ENCODE measurements at places on chromosomes 12 and 14.

DNA sequence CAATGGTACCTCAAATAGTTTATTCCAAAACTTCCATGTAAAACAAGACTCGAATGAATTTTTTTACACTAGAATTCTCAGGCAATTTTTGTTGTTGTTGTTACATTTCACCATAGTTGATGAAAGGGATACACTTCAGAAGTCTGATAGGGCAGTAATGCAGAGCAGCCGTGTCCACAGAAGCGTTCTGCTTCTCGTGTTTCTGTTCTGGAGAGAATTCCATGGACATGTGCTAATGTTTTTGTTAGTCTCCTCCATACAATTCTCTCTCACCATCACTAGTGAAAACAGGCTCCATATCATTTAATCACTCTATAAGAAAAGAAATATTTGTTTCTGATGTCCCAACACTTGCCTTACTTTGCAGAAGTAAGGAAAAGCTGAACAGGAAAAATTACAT lies 606.1 kb downstream of the SLC16A7 start:
- DNase-seq, result no peak

GRCh38 chr14:79709573-79709972 lies 501.7 kb downstream of the DIO2 start:
- DNase-seq, result no peak

- DNase-seq, result no peak
Observed at GRCh38 chr14:77243853-77244252, 27.2 kb downstream of the NGB start.

GRCh38 chr12:6959058-6959804 lies 8.1 kb downstream of the PTPN6 start:
- no peak for DNase-seq

DNA sequence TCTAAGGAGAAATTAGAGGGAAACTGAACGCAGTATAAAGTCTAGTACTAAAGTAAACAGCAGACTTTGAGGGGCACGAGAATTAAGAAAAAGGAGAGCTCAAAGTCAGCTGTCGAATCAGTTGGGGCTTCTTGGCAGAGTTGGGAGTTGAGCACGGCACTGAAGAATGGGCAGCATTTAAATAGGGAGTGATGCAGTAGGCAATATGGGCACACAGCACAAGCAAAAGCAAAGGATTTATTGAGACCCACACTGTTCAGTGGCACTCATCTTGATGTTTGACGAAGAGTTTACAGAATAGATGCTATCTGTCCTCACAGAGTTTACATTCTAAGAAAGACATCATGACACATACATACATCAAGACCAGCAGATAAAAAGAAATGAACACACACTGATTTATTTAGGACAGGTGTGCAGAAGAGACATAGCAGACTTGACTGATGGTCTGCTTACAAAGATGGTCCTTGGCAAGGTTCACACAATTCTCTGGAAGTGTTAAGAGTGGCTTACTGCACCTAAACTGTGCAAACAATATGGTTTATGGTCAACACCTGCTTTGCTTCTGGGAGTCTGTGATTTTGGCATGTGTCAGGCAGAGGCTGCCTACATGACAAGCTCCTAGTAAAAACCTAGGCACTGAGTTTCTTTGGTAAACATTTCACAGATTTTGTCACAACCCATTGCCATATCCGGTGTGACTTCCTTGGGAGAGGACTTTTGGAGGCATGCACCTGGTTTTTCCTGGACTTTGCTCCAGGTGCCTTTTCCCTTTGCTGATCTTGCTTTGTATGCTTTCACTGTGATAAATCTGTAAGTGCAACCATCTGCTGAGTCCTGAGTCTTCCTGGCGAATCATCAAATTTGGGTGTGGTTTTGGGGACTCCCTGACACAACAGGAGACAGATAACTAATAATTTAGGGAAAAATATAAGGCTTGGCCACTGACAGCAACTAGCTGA lies 26.3 kb downstream of the ALKBH1 start:
- DNase-seq, result no peak

- no peak for DNase-seq
Observed at GRCh38 chr12:52643233-52644077, 8.6 kb downstream of the KRT2 start.

DNA sequence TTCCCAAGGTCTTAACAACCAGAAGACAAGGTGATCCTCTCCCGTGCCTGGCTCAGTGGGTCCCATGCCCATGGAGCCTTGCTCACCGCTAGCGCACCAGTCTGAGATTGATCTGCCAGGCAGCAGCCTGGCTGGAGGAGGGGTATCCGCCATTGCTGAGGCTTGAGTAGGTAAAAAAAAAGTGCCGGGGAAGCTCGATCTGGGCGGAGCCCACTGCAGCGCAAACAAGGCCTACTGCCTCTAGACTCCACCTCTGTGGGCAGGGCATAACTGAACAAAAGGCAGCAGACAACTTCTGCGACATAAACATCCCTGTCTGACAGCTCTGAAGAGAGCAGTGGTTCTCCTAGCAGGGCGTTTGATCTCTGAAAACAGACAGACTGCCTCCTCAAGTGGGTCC lies 104.0 kb downstream of the C14orf39 start:
- peak; percentile 20 for DNase-seq

DNA sequence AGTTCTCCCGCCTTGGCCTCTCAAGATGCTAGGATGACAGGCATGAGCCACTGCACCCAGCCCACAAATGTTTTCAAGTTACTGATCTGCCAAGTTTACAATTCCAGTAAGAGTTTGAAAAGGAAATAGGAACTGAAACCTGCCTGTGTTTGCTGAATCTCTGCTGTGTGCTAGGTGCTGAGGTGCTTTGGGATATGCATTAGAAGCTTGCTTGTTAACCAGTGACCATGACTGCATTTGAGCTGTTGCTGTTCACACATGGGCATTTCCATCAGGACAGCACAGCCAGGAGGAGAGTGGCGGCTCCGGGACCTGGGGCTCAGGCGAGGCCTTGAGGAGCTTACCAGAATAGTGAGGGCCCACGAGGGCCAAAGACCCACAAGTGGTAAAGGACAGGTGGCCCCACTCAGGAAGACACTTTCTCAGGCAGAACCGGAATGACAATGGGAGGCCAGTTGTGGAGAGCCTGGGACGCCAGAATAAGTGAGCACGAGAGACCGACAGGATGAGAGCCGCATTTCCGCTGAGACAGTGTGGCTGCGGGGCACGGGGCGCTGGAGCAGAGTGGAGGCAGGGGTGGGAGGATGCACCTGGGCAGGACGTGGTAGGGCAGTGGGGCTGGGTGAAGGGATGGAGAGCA lies 54.5 kb upstream of the MMP17 start:
- no peak for DNase-seq

DNA sequence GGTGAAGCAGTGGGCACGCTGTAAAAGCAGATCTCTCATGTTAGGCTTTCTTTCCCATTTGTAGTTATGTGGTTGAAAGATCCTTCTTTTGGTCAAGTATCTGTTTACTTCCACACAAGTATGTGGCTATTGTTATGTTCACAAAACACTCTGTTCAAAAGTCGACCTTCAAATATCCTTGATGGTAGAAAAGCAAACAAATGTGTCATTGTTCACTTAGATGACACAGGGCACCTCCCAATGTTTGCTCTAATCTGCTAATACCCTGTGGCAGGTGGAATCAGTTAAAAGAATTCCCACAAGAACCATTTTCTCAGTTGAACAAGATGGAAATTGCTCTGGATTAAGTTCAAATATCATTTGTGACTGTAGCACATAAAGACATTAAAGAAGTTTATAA lies 43.6 kb upstream of the NAA30 start:
- DNase-seq, result no peak

- DNase-seq, result no peak
Observed at GRCh38 chr12:120170631-120171030, 23.9 kb downstream of the GCN1 start.

GRCh38 chr12:2489275-2489674 lies 305.5 kb upstream of the FKBP4 start:
- DNase-seq, result no peak

- DNase-seq, result peak; percentile 91
Observed at GRCh38 chr12:45268672-45269411, 52.9 kb downstream of the ANO6 start.

DNA sequence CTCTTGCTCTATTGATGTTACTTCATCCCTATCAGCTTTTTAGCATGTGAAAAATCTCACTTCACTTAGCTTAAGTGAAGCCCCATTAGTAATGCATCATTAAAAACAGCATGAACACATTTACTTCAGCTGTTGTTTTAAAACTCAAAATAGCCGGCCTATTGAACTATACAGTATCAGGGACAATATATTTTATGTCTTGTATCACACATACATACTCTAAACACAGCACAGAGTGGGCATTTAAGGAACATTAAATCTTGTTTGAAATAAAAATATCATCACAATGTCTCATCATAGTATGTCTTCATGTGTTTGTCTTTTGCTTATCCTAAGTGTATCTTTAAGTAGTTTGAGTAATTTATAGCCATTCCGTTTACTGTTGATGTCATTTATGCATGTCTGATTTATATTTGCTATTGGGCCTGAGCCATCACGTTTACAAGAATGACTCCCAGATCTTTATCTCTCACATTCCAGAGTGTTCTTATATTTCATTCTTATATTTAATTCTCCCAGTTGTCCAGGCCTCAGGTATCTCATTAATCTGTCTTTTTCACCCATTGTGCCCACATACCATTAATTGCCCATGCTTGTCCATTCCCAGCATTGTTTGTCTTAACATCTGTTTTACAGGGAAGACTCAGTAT lies 57.5 kb downstream of the ARHGAP5 start:
- DNase-seq, result peak; percentile 77

DNA sequence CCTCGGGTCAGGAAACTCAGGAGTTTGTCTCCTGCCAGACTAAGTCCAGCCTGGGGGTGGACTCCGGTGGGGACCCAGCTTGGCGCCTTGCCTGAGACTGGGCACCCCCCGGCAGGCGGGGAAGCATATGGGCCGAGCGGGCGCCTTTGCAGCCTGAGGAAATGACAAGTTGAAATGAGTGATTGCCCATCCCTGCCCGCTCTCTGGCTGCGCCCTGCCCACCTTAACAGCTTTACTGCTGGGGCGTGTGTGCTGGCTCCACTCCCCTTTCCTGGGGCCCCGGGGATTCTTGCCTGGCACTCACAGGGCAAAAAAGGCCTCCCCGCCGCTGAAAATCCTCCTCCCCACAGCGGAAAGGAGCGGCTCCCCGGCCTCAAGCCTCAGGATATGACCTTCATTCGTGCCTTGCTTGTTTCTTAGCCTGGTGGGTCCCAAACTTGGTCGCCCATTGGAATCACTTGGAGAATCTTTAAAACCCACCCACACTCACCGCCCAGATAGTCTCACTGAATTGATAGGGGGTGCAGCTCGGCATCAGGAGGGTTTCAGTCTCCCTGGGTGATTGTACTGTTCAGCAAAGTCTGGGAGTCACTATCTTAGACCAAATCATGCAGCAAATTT lies 1.5 kb downstream of the RFLNA start:
- no peak for DNase-seq

GRCh38 chr12:47751561-47751960 lies 7.1 kb downstream of the RAPGEF3 start:
- no peak for DNase-seq

DNA sequence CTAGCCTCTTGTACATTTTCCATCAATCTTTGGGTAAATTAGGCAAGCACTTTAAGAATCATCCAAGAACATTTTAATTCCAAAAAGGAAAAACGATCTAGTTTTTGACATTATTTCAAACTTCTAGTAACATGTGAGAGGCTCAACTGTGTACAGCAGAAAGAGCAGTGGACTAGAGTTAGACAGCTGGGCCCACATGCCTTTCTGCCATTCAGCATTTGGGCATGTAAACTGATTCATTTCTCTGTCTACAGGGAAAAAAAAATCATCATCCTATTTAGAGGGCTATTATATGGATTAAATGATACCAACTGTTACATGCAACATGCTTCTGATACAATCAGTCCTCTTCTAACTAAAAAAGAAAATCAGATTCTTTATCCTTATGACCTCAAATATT lies 17.7 kb downstream of the ATP2B1 start:
- no peak for DNase-seq

GRCh38 chr12:71010143-71010479 lies 89.6 kb upstream of the PTPRR start:
- DNase-seq, result no peak

- DNase-seq, result no peak
Observed at GRCh38 chr12:5295151-5295550, 136.8 kb upstream of the NTF3 start.

DNA sequence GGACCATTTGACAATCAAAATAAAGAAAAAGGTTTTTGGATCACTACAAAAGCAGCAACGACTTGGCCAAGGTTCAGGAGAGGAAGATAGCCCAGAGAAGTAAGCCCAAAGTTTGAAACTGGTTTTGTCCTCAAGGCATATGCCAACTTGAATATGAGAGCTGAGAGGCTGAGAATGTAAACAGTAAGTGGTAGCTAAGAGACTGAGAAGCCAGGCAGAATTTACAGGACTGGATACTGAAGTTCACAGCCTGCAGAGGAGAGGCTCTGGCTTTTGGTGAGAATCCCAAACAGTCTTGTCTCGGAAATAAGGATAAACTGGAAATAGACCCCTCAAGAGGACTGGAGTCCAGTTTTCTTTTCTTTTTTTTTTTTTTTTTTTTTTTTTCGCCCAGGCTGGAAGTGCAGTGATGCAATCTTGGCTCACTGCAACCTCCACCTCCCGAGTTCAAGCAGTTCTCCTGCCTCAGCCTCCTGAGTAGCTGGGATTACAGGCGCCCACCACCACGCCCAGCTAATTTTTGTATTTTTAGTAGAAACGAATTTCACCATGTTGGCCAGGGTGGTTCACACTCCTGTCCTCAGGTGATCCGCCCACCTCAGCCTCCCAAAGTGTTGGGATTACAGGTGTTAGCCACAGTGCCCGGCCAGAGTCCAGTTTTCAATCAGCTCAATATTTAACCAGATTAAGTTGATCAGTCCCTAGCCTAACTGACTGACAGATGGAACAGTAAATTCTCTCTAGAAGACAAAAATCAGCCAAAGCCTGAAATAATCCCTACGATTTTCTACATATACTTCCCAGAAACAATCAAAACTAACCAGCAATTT lies 82.6 kb upstream of the COCH start:
- DNase-seq, result no peak

- no peak for DNase-seq
Observed at GRCh38 chr12:12214635-12215131, 52.2 kb downstream of the LRP6 start.

GRCh38 chr12:91974541-91975085 lies 171.0 kb downstream of the BTG1 start:
- DNase-seq, result no peak

DNA sequence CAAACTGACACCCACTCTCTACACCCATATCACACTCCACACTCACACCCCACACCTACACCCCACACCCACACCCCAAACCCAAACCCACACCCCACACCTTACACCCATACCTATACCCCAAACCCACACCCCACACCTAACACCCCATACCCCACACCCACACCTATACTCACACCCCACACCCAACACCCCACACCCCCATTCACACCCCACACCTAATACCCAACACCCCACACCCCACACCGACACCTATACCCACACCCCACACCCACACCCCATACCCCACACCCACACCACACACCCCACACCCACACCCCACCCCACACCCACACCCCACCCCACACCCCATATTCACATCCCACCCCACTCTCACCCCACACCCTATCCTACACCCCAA lies 38.5 kb downstream of the TMEM120B start:
- DNase-seq, result no peak

- no peak for DNase-seq
Observed at GRCh38 chr12:128423205-128423604, 156.2 kb downstream of the TMEM132C start.
